Activated effector memory CD4-positive, alpha-beta T cell treated with anti-CD3 and anti-CD28 coated beads, Interleukin-2, amount 50 U/mL, for 16 hours (primary cell): ENCODE measurements at places on chromosomes 11 and 22.

- DNase-seq = no peak
Observed at GRCh38 chr11:12822392-12823022, 148.3 kb downstream of the TEAD1 start.

DNA sequence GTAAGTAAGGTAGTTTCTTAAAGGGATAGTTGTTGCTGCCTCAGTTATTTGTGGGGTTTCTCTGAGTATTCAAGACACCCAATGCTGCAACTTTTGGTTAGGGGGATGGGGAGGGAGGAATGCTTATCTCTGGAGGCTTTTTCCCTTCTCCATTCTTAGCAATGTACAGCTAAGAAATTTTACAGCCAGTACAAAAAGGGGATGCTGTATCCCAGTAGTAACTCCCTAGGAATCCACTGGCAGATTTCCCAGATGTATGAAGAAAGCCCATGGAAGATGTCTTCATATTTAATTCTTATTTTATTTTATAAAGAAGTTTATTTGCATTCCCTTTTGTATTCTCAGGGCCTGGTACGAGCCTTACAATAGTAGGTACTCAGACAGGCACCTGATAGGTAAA is 154.8 kb downstream of the ENTHD1 start:
- DNase-seq = no peak

- no peak for DNase-seq
Observed at GRCh38 chr22:42912059-42912458, 55.0 kb upstream of the ARFGAP3 start.

DNA sequence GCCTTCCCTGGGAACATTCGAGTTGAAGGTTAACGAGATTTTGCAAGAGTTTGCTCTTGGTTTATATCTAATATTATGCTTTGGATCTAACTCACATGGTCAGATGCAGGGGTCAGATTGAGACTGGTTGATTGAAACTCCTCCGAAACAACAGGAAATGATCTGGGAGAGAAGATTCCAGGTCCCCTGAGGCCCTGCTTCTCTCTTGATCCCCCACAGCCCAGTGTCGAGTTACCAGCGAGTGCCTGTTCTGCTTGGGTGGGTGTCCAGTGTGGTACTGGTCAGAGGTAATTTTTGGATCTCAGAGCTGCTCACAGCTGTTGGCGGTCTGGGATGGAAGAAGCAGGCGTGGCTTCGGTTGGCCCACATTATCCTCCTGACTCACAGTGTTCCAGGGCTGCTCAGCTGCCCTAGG is 9.2 kb downstream of the FBLN1 start:
- DNase-seq = no peak

DNA sequence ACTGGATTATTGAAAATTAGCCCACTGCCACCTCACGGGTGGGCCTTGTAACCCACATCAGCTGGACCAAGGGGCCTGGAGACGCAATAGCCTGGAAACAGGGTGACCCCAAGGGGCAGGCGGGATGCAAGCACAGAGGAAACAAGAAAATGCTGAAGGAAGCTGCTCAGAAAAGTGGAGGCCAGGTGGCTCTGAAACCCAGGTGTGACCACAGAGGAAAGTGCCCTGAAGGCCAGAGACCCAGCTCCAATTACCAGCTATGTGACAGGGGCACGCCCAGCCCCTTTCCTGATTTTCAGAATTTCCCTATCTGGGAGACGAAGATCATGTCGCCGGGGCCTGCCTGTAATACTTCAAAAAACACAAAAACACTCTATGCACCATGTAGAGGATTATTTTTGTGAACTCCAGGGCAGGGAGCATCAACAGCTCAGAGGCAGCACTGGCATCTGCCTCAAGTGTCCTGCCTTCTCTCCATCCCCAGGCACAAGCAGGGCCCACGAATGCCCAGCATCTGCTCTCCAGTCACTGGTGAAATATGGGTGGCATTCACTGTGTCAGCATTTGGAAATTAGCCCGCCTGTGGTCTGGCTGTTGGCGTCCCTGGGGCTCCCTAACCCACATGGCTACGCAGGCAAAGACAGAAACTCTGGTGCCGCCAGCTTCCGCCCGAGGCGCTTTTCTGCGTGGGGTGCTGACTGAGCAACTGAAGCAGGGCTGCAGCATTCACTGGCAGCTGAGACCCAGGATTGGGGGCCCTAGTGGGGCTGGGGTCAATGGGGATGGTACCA is 6.3 kb downstream of the KCNJ1 start:
- no peak for DNase-seq

DNA sequence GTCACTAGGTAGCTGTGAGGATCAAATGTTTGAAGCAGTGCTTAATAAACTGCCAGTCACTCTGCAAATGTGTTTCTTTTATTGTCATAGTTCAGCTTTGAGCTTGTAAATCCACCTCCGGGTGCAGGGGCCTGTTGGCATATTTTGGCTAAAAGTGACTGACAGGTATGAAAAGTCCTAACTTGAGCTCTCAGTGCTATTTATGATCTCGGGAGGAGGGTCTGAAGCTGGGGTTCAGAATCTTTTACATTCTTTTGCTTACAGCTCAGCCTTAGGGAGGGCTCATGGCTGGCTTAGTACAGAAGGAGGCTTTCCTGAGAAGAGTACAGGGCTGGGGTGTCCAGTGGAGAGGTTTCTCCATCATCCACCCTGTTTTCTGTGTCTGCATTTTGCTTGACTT is 1.5 kb downstream of the ASPHD2 start:
- DNase-seq = no peak
